ENCODE measurements at places on chromosomes 5 and 9.

GRCh38 chr5:8196061-8196460, 327.1 kb downstream of the MTRR start:
- DNase-seq: no peak

DNA sequence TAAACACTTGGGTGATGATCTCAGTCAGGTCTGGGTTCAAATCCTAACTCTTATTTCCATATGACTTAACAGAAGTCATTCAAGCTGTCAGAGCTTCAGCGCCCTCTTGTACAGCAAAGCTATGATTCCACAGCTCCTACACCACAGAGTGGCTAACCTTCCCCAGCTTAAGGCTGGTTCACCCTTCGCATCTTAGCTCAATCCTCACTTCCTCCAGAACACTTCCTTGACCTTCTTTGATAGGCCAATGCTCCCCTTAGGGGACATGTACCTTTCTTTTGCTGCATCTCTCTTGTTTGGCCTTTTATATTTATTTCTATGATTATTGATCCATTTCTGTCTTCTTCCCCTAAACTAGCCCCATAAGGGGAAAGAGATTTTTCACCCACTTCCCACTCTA, 57.0 kb downstream of the RASEF start:
- DNase-seq: no peak

- DNase-seq: no peak
These were observed 78.4 kb downstream of the TMEM252 start for GRCh38 chr9:68462105-68462775.

GRCh38 chr9:29416204-29416603, 1842.9 kb upstream of the C9orf72 start:
- no peak for DNase-seq

DNA sequence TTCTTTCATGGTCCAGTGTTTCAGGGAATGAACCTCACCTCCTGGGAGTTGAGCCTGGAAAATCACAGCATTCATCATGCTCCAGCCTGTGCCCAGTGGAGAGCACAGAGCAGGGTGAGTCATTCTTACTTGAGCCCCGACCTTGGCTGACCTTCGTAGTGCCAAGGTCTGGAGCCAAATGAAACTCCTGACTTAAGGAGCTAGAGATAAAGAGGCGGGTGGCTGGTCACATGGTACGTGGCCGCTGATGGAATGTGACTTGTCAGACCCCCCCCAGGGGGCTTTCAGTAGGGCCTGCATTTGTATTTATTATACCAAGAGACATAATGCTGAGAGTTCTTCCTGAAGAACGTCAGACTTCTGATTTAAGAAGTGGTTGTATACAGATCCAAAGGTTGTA, 15.0 kb upstream of the PIP5K1B start:
- DNase-seq: no peak

GRCh38 chr9:100357501-100357900, 4.8 kb upstream of the TEX10 start:
- no peak for DNase-seq

DNA sequence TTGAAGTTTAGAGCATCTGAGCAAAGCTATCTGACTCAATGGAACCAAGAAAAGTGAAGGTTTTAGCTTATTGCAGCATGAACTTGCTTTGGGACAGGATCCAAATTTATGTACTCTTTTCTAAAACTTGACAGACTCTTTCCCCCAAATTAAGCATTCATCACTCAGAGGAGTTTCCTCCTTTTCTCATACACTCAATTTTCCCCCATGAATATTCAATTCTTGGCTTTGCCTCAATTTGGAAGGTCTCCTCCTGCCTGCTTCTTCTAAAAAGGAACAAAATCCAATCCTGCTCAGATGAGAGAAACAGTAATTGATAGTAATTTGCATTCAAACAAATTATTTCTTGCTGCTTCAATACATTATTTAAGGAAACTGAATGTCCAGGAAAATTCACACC, 5.0 kb downstream of the ACTL7A start:
- DNase-seq: no peak

DNA sequence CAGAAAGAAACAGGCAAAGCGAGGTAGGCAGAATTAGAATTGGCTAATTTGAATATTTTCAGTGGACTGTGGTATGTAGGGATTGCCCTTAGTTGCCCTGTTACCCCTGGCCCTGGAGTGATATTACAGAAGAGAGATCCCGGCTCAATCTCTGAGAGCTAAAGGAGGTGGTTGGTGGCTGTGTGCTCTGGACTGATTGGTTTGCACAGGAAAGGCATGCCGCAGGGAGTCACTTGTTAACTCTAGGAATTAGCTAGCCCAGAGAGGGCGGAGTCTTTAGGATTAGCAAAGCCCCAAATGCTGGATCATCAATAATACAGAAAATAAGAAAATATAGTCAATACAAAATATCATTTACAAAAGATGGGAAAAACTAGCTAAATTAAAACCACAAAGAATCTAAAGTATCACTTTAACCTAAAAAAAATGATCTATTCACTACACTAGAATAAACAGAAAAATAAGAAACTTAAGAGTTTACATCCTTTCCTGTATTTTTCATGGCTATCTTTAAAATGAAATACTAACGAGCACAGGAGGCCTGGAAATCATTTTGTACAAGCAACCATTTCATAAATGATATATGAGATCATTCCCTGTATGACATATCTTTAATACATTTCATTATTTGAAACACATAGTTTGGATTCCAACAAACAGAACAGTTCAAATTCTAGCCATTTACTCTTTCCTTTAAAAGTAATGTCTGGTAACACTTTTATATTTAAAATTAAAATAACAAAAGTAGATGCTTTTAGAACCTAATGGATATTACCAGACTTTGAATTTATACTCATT, 71.1 kb downstream of the GNAQ start:
- no peak for DNase-seq

GRCh38 chr5:58156973-58157701, 302.7 kb downstream of the PLK2 start:
- no peak for DNase-seq

DNA sequence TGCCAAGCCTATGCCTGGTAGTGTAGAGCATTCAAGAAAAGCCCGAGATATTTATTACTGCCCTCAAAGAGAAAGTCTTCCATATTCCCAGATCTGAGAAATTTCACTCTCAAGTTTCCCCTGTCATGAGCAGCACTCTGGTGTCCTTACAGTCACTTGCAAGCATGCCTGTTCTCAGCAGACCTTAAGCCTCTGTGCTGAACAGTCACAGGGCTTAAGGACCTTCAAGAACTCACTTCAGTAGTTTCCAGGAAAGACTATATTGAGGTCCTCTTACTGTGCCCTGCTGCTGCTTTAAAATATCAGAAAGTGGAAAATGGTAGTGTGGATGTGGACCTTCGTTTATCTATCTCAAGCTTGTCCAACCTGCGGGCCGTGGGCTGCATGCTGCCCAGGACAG, 53.5 kb downstream of the DNAJC21 start:
- no peak for DNase-seq

- no peak for DNase-seq
These were observed 93.7 kb downstream of the PCDH1 start for GRCh38 chr5:141784529-141784928.

DNA sequence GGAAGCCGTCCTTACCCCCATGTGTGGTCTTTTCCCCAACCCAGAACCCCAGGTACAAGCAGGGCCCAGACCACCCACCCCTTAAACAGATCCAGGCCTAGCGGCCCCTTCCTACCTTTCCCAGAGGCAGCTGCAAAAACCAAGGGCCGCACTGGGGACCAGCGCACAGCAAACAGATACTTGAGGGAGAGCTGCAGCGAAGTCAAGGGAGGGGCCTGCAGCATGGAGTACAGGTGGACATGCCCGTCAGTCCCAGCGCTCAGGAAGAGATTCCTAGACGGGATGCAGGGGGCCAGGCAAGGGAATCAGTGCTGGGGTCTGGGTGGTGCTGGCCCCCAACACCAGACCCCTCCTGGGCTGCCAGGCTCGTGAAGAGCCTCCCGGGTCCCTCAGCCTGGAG, 22.5 kb downstream of the DYNC2I2 start:
- DNase-seq: no peak

GRCh38 chr5:167361795-167362194, 929.6 kb upstream of the WWC1 start:
- no peak for DNase-seq

GRCh38 chr9:135086597-135087488, 625 bp upstream of the OLFM1 start:
- DNase-seq: no peak

- no peak for DNase-seq
These were observed 1.7 kb downstream of the PTAR1 start for GRCh38 chr9:69757996-69758675.

DNA sequence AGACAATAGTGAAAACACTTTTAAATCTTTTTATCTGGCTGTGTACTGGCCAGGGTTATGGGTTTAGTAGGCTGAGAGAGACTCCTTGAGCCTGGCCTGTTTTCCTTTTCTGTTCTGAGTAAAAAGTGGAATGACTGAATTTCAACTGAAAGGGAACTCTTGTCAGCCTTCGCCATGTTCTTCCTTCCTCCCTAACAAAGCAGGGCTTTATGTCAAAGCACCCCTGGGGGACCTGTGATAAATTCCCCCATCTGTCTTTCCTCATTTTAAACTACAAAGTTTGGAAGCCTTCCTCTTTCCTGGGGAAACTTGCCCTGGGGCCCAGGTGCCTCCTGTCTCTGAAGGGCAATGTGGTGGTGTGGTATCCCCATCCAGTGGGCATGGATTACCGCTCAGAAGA, 29.7 kb downstream of the LARP1 start:
- no peak for DNase-seq

DNA sequence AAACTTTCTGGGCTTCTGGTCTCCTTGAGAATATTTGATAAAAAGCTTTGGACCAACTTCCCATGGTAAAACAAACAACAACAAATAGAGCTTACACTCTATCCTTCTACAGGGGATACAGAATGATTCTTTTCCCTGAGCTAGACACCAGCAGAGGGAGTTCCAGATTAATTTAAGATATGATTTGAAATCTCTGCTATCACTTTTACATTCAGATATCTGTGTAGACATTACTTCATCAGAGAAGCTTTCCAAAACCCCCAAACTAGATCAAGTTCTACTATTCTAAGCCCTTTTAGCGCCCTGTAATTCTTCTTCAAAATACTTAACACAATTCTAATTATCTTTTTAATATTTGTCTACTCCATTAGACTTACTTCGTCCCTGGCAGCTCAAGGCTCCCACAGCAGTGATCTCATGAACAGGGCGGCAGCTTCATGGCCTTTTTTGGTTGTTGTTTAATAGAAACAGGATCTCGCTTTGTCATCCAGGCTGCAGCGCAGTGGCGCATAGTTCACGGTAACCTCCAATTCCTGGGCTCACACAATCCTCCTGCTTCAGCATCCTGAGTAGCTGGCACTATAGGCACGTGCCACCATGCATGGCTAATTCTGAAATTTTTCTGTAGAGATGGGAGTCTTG, 955 bp upstream of the GALNT12 start:
- no peak for DNase-seq

DNA sequence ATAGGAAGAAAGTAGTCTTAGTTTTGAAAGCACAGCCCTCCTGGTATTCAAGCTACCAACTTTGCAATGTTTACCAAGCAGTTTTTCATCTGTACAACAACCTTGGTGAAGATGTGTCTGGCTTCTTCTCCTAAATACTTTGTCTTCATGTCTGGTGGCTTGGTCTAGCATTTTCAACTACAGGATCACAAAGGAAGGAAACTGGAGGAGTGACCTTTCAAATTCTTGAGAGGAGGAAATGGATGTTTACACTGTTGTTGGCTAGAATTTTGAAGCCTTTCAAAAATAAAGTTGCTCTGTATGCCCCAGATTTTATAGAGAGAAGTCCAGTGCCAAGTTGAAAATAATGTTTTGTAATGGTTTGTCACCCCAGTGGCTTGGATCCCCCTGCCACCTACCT, 16.3 kb downstream of the PAM start:
- DNase-seq: no peak

DNA sequence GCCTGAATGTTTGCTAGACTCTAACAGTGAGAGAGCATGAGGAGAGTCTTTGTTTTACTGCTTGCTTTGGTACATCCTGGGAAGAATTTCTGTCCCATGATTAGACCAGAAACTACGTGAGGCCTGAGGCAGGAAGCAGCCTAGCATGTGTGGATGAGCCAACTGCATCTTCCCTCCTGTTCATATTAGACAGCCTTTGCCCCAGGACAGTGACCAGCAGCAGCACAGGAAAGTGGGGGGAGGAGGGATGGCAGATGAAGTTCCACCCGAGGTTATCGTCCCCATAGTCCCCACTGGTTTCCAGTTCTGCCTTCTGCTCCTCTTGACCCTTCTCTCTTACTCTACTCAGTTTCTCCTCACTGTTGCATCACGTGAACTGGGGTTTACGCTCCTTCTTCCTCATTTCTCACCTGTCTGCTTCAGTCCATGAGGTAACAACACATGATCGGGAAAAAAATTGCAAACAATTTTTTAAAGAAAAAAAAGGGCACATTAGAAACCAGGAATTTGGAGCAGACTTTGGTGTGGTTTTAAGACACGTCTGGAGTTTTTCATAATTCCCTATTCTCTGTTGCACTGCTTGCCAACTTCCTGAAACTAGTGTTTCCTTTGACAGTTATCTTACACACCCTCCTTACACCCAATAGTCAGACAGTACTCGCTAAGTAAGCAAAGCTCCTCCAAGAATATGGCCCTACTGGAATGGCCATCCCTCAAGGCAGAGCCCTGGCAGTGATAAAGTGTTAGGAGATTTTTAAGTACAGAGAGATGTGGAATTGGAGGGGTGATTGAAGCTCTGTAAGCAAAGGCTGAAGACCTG, 84.1 kb downstream of the SNX18 start:
- no peak for DNase-seq

- no peak for DNase-seq
These were observed 637.8 kb upstream of the WWC1 start for GRCh38 chr5:167653645-167654106.

- no peak for DNase-seq
These were observed 52.3 kb upstream of the FUBP3 start for GRCh38 chr9:130526854-130527650.

- no peak for DNase-seq
These were observed 125.7 kb downstream of the COL23A1 start for GRCh38 chr5:178464431-178465048.

Measured in effector memory CD4-positive, alpha-beta T cell (primary cell).